ENCODE measurements at places on chromosomes 6 and 20.
A peak's percentile ranks its signal among the peaks of the same experiment; 100 is the strongest.

- peak; percentile 48 for DNase-seq
- H3K4me3 ChIP-seq: no peak overlapping the region
- H3K27ac ChIP-seq: no peak overlapping the region
- H3K27me3 ChIP-seq: no peaks in the 10 kb centered on the region
- H3K4me1 ChIP-seq: no peaks in the 10 kb centered on the region
Measured at GRCh38 chr20:5056801-5057599, 55.7 kb upstream of the SLC23A2 start.

DNA sequence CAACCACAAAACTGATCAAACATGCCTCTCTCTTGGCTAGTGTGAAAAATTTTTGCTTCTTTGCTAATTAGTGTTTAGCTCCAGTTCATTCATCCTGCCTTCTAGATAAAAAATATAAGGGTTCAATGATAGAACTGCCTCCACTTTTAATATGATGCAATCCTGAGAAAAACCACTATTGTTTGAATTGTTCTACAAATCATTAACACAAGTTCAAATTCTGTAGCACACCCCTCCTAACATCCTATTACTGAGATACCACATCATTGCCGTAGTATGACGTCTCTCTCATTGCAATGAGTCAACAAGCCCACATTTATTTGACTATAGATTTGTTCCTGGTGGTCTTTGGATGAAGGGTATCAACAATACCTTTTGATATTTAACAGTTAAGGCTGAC lies 365.8 kb upstream of the OPRM1 start:
- H3K4me3 ChIP-seq: no peak overlapping the region
- no peak overlapping the region for H3K27ac ChIP-seq
- no peaks in the 10 kb centered on the region for H3K27me3 ChIP-seq
- no peaks in the 10 kb centered on the region for H3K36me3 ChIP-seq
- no peaks in the 10 kb centered on the region for H3K4me1 ChIP-seq

GRCh38 chr20:46144432-46145025 lies 26.4 kb downstream of the CD40 start:
- H3K27me3 ChIP-seq: no peaks in the 10 kb centered on the region
- no peak overlapping the region for H3K27ac ChIP-seq
- no peak overlapping the region for H3K4me3 ChIP-seq
- no peaks in the 10 kb centered on the region for H3K36me3 ChIP-seq
- H3K4me1 ChIP-seq: no peaks in the 10 kb centered on the region

- H3K4me3 ChIP-seq: no peak overlapping the region
- no peaks in the 10 kb centered on the region for H3K27me3 ChIP-seq
- no peaks in the 10 kb centered on the region for H3K36me3 ChIP-seq
Measured at GRCh38 chr20:63033794-63034709, 27.3 kb upstream of the BHLHE23 start.

DNA sequence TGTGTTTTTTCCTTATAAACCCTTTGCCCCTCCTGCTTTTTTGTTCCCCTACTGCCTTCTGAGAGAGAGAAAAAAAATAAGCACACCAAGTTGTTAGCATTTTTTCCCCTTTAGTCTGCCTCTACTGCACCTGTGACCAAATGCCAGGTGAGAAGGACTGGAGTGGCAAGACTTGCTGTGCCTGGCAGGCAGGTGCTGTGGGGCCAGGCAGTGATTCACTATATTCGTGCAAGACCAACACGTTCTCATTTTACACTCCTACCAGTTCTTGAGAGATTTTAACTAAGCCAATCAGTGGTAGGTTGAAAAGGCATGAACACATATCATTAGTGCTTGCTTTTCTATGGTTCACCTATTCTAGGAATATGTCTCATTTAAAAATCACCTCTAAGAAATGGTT lies 109.7 kb downstream of the FIG4 start:
- DNase-seq: no peak
- H3K36me3 ChIP-seq: no peaks in the 10 kb centered on the region
- H3K4me3 ChIP-seq: no peak overlapping the region
- H3K27ac ChIP-seq: no peak overlapping the region
- H3K27me3 ChIP-seq: no peaks in the 10 kb centered on the region
- H3K4me1 ChIP-seq: peaks cover 7% of the 10 kb centered on the region

- H3K4me1 ChIP-seq: no peaks in the 10 kb centered on the region
- no peaks in the 10 kb centered on the region for H3K36me3 ChIP-seq
- no peak overlapping the region for H3K27ac ChIP-seq
- no peaks in the 10 kb centered on the region for H3K27me3 ChIP-seq
Measured at GRCh38 chr20:63129991-63130657, 85.8 kb downstream of the YTHDF1 start.

- no peak overlapping the region for H3K27ac ChIP-seq
- H3K27me3 ChIP-seq: no peaks in the 10 kb centered on the region
- H3K4me1 ChIP-seq: no peaks in the 10 kb centered on the region
- no peak overlapping the region for H3K4me3 ChIP-seq
Measured at GRCh38 chr6:36297051-36297450, 27.2 kb downstream of the PNPLA1 start.

- H3K4me3 ChIP-seq: no peak overlapping the region
- peaks cover 24% of the 10 kb centered on the region for H3K4me1 ChIP-seq
- peak overlapping the region; percentile 19 for H3K27ac ChIP-seq
- no peaks in the 10 kb centered on the region for H3K27me3 ChIP-seq
Measured at GRCh38 chr20:53738039-53738944, 144.7 kb upstream of the ZNF217 start.

GRCh38 chr20:17671011-17671410 lies 11.0 kb downstream of the RRBP1 start:
- H3K36me3 ChIP-seq: peaks cover 2% of the 10 kb centered on the region
- H3K27ac ChIP-seq: no peak overlapping the region
- no peak overlapping the region for H3K4me3 ChIP-seq
- no peak for DNase-seq

- H3K4me3 ChIP-seq: no peak overlapping the region
- no peaks in the 10 kb centered on the region for H3K36me3 ChIP-seq
- no peaks in the 10 kb centered on the region for H3K27me3 ChIP-seq
- no peak for DNase-seq
- H3K4me1 ChIP-seq: no peaks in the 10 kb centered on the region
Measured at GRCh38 chr6:56416247-56416646, 168.9 kb upstream of the COL21A1 start.

- no peak overlapping the region for H3K27ac ChIP-seq
- no peak for DNase-seq
- H3K4me3 ChIP-seq: no peak overlapping the region
Measured at GRCh38 chr6:105873799-105874198, 212.3 kb upstream of the PRDM1 start.

- no peak for DNase-seq
- H3K27ac ChIP-seq: no peak overlapping the region
- no peaks in the 10 kb centered on the region for H3K36me3 ChIP-seq
- no peak overlapping the region for H3K4me3 ChIP-seq
- peaks cover 11% of the 10 kb centered on the region for H3K4me1 ChIP-seq
- no peaks in the 10 kb centered on the region for H3K27me3 ChIP-seq
Measured at GRCh38 chr6:168277274-168277669, 42.3 kb downstream of the DACT2 start.

- no peak for DNase-seq
- no peaks in the 10 kb centered on the region for H3K27me3 ChIP-seq
- no peaks in the 10 kb centered on the region for H3K36me3 ChIP-seq
- no peak overlapping the region for H3K27ac ChIP-seq
Measured at GRCh38 chr6:163814494-163815364, 400.2 kb downstream of the QKI start.

DNA sequence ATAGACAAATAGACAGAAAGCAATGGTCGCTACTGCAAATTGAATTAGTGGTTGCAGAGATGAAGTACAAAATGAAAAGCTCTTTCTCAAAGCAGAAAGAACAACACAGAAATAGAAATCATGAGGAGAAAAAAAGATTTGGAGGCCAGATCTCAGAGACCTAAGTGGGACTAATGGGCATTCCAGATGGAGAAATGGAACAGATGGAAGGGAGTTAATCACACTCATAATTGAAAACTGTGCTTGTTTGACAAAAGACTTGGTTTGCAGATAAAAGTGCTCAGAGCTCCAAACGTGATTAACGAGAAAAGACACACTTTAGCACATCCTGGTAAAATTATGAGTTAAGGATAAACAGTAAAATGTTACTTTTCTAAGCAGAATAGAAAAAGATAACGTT lies 58.1 kb upstream of the SNRPB2 start:
- no peak overlapping the region for H3K27ac ChIP-seq
- H3K4me1 ChIP-seq: no peaks in the 10 kb centered on the region
- no peak overlapping the region for H3K4me3 ChIP-seq
- H3K36me3 ChIP-seq: no peaks in the 10 kb centered on the region
- no peaks in the 10 kb centered on the region for H3K27me3 ChIP-seq

GRCh38 chr6:131382631-131383030 lies 190.4 kb upstream of the ARG1 start:
- no peak overlapping the region for H3K27ac ChIP-seq
- no peak for DNase-seq
- H3K27me3 ChIP-seq: no peaks in the 10 kb centered on the region
- H3K4me1 ChIP-seq: peaks cover 3% of the 10 kb centered on the region
- no peaks in the 10 kb centered on the region for H3K36me3 ChIP-seq

GRCh38 chr6:32854376-32855178 lies 585 bp downstream of the PSMB9 start:
- peaks cover 28% of the 10 kb centered on the region for H3K27me3 ChIP-seq
- DNase-seq: no peak
- no peaks in the 10 kb centered on the region for H3K4me1 ChIP-seq

GRCh38 chr6:166905505-166906134 lies 50.7 kb downstream of the RNASET2 start:
- DNase-seq: no peak
- no peak overlapping the region for H3K4me3 ChIP-seq
- no peaks in the 10 kb centered on the region for H3K4me1 ChIP-seq
- H3K36me3 ChIP-seq: no peaks in the 10 kb centered on the region
- H3K27me3 ChIP-seq: no peaks in the 10 kb centered on the region

GRCh38 chr6:106146852-106147351 lies 60.8 kb downstream of the PRDM1 start:
- no peak overlapping the region for H3K4me3 ChIP-seq
- DNase-seq: no peak
- H3K27ac ChIP-seq: no peak overlapping the region
- no peaks in the 10 kb centered on the region for H3K4me1 ChIP-seq
- no peaks in the 10 kb centered on the region for H3K36me3 ChIP-seq
- H3K27me3 ChIP-seq: no peaks in the 10 kb centered on the region

DNA sequence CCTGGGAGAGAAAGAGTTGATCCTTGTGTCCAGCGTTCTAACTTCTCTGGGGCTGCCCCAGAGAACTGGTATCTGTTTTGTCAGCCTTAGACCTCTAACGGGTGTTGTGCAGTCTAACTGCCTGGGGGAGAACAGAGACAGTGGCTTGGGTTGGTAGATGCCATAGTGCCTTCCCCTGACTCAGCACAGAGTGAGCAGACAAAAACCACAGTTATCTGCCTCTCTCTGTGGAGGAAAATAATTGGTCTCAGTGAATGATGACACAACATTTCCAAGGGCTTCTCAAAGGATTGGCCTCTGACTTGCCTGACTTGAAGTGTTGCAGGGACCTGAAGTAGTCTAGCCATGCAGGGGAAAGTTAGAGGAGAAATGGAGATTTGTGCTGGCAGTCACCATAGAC lies 226.2 kb upstream of the MAN1A1 start:
- H3K27me3 ChIP-seq: no peaks in the 10 kb centered on the region
- no peak overlapping the region for H3K4me3 ChIP-seq
- H3K36me3 ChIP-seq: no peaks in the 10 kb centered on the region
- H3K4me1 ChIP-seq: no peaks in the 10 kb centered on the region

DNA sequence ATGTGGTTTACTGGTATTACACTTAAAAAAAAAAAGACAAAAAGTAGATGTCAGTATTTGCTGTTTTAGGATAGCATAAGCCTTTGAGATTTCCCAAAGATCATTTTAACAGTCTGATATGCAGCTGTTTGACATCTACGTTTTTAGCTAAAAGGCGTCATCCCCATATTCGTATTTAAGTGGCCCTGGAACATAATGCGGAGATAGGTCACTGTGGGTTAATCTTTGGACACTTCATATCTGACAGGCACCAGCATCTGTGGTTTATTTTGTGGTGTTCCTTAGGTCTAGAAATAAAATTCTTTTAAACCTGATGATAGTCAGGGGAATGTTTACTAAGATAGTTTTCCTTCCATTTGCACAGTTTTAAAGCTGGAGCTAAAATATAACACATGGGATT lies 313.7 kb downstream of the SOX4 start:
- H3K4me3 ChIP-seq: no peak overlapping the region
- no peaks in the 10 kb centered on the region for H3K36me3 ChIP-seq
- no peak overlapping the region for H3K27ac ChIP-seq
- no peaks in the 10 kb centered on the region for H3K27me3 ChIP-seq
- peaks cover 11% of the 10 kb centered on the region for H3K4me1 ChIP-seq

DNA sequence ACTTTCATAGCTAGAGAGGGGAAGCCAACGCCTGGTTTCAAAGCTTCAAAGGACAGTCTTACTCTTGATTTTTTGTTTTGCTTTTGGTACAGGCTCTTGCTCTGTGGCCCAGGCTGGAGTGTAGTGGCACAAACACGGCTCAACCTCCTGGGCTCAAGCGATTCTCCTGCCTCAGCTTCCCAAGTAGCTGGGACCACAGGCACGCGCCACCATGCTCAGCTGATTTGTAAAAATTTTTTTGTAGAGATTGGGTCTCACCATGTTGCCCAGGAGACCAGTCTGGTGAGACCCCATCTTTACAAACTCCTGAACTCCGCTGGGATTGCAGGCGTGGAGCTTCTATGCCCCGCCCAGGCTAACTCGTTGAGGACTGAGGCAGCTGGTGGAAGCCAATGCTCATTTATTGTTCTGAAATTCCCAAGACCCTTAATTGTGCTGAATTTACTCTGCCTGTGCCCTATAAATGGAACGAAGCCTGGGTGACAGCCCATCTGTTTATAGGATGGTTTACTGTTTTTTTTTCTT lies 18.0 kb downstream of the SRSF3 start:
- no peak for DNase-seq
- H3K36me3 ChIP-seq: peaks cover 8% of the 10 kb centered on the region

DNA sequence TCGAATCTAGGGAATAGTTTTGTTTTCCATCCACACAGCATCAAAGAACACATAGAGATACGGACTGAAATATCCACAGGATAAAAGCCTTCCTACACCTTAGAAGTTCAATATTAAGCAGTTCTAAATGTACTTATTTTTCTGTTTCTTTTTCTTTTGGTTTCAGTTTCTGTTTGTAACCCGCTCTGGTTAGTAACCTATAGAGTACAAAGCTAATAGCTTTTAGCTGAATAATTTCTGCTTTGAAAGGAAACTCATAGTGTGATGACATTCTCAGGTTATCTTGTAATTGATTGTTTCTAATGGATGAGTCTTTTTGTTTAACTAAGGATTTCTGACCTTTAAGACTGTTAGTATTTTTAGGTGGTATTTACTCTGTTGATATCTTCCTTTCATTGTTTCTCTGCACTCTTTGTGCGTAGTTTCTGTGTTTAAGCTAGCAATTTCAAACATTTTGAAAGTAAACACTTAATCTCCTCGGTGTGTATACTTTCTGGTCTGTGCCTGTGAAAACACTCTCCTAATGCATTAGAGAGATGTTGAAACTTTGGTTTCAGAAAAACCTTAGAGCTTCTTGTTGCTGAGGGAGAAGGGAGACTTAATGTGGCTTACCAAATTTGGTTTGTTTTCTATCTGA lies 385.5 kb downstream of the HDGFL1 start:
- no peak overlapping the region for H3K4me3 ChIP-seq
- H3K27ac ChIP-seq: no peak overlapping the region
- H3K4me1 ChIP-seq: no peaks in the 10 kb centered on the region
